ENCODE measurements at places on chromosomes 11 and 22.

DNA sequence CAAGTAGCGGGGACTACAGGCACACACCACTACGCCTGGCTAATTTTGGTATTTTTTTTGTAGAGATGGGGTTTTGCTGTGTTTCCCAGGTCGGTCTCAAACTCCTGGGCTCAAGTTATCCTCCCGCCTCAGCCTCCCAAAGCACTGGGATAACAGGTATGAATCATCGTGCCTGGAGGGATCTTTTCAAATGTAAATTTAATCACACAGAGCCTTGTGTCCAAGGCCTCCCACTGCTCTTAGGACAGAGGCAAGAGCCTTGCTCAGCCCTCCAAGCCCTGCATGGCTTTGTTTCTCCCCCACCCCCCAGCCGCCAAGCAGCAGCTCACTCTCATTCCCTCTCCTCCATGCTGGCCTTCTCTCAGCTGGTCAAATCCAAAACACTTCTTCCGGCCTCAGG is 75.3 kb upstream of the CREB3L1 start:
- no peak for DNase-seq

GRCh38 chr11:33387581-33387980 is 130.4 kb downstream of the HIPK3 start:
- no peak for DNase-seq

DNA sequence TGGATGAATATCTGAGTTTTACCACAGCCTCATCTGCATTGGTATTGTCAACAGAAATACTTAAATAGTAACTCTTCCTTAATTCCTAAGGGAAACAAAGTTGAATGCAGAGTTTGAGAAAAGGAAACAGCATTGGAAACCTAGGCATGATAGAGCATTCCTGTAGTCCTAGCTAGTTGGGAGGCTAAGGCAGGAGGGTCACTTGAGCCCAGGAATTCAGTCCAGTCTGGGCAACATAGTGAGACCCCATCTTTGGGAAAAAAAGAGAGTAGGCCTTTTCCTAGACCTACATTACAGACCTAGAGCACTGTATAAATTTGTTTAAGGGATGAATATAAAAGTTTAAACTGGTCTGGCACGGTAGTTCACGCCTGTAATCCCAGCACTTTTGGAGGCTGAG is 13.4 kb downstream of the PAFAH1B2 start:
- DNase-seq, result no peak

DNA sequence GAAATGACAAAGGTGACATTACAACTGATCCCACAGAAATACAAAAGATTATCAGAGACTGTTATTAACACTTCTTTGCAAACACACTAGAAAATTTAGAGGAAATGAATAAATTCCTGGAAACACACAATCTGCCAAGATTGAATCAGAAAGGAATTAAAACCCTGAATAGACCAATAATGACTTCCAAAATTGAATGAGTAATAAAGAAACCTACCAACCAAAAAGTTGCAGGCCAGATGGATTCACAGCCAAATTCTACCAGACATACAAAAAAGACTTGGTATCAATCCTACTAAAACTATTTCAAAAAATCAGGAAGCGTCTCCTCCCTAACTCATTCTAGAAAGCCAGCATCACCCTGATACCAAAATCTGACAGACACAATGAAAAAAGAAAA is 17.2 kb downstream of the RAB38 start:
- no peak for DNase-seq

GRCh38 chr11:25655636-25656035 is 676.3 kb upstream of the ANO3 start:
- DNase-seq, result no peak

GRCh38 chr22:37634417-37634924 is 5.0 kb upstream of the SH3BP1 start:
- no peak for DNase-seq

- no peak for DNase-seq
Observed at GRCh38 chr11:130166457-130166784, 6.8 kb downstream of the ST14 start.

DNA sequence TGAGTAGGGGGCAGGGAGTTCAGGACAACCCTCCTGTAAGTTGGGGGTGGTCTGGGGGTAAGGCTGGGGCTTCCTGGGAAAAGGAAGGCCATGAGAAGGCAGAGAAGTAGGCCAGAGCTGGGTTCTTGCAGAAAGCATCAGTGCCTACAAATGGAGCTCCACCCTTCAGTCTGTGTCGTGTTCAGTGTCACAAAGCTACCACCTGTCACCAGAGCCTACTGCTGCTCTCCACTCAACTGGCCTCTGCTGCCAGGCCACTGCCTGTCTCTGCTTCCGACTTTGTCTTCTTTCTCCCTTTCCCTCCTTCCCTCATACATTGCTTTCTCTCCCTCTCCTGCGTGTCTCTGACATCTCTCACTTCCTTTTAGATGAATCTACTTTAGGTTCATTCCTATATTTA is 3.4 kb upstream of the WBP2NL start:
- no peak for DNase-seq

GRCh38 chr11:16902781-16903378 is 111.3 kb downstream of the PLEKHA7 start:
- DNase-seq, result no peak

- no peak for DNase-seq
Observed at GRCh38 chr22:16912281-16912680, 87.1 kb upstream of the XKR3 start.

DNA sequence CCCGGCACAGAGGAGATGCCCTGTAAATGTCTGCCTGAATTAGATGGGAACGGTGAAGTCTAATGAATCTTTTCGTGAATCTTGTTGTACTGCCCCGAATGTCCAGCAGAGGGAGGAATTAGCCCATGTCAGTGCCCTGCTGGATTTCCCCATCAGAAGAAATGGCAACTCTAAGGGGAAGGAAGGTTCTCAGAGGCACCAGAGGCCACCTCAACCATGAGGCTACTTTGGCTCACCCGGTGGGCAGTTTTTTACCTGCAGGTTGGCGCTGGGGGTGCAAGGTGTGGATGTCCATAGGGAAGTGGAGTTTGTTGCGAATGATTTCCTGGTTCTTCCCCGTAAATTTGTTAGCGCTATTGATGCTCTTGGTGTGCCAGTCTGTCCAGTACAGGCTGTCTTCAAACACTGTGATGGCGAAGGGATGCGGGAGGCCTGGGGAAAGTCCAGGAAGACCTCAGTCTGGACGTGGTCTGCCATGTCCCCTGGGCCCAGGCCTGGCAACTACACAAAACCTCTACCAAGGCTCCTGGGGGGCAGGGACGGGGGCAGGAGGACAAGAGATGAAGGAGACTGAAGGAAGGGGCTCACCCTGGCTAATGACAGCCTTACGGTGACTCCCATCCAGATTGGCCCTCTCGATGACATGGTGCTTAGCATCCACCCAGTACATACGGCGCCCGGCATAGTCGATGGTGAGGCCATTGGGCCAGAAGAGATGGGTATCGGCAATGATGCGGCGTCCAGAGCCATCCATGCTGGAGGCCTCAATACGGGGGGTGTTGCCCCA is 28.5 kb downstream of the LRP4 start:
- peak; percentile 62 for DNase-seq

DNA sequence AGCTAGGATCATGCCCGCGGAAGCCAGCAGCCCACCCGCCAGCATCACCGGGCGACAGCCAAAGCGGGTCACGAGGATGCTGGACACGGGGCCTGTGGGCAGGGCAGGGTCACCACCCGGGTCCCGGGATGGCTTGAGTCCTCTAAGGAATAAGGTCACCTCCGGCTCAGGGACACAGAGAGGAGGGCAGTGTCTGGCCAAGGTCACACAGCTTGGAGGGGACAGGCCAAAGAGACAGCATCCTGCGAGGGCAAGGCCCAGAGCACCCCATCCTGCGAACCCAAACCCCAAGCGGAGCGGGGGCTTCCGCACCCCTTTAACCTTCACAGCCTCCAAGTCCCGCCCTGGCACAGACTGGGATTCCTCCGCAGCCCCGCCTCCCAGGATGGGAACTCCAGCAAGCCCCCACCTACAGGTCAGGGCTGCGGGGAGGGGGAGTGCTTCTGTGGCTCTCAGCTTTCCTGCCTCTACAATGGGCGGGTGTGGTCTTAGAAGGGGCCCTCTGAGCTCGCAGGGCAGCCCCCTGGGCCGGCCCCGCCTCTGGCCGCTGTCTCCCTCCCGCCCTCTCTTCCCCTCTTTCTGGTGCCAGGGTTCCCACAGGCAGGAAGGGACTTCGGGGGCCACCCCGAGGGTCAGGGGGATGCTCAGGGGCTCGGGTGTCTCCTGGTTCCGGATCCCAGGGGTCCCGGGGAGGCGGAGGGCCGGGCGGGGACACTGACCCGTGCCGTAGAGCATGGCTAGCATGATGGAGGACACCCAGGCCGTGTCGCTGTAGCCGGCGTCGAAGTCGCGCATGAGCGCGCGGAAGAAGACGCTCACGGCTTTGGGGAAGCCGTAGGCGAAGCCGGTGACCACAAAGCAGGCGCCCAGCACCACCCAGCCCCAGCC is 1.8 kb downstream of the SLC16A8 start:
- no peak for DNase-seq

Data from stimulated activated CD8-positive, alpha-beta memory T cell treated with anti-CD3 and anti-CD28 coated beads, Interleukin-15, amount 100 ng/mL, for 1 hour (primary cell).